NCI-H1048 (cell line): ENCODE measurements at places on chromosomes 1 and 21.

DNA sequence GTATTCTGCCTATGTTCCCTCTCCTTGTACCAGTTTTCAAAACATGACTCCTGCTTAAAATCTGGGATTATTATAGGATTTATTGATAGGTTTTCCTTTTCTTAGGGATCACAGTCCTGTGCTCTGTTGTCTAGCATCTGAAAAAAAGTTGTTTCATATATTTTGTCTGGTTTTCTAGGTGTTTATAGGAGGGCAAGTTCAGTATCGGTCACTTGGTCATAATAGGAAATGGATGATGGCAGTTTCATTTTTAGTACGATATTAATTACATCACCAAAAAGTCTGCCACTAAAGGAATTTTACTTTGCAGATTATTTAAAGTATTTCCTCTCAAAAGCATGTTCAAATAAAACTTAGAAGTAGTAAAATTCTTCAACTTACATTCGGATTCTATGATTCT lies 94.4 kb downstream of the RASAL2 start:
- no peak for DNase-seq

DNA sequence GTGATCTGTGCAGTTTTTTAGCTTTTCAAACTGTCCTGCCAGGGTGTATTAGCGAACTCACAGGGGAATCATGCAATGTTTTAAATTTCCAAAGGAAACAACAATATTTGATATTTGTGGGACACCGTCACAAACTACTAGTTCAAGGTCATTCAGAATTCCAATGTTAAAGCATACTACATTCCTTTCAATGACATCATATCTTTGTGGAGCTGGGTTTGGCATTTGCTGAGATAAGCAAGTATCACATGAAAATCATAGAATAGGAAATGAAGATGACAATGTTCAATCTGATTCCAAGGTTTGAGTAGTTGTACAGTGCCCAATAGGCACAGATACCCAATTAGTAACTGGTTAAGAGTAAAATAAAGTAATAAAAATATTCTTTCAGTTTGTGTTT lies 35.6 kb downstream of the NUF2 start:
- DNase-seq, result no peak

- no peak for DNase-seq
These were observed 1.2 kb downstream of the LAMC1 start for GRCh38 chr1:183024317-183025009.

GRCh38 chr1:180003026-180003695 lies 48.6 kb downstream of the CEP350 start:
- no peak for DNase-seq

DNA sequence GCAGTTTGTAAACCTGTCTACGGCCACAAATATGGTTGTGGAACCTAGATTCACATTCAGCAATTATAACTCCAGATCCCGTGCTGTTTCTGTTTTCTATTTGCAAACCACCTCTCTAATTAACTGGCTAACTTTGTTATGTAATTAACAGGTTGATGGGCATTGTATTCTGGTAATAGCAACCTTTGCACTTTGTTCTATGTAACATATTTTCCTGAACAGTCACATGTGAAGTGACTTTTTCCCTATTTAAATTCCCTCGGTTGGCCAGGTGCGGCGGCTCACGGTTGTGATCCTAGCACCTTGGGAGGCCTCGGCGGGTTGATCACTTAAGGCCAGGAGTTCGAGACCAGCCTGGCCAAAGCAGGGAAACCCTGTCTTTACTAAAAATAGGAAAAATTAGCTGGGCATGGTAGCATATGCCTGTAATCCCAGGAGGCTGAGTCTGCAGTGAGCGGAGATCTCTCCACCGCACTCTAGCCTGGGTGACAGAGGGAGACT lies 1.4 kb downstream of the ACADM start:
- DNase-seq, result no peak

DNA sequence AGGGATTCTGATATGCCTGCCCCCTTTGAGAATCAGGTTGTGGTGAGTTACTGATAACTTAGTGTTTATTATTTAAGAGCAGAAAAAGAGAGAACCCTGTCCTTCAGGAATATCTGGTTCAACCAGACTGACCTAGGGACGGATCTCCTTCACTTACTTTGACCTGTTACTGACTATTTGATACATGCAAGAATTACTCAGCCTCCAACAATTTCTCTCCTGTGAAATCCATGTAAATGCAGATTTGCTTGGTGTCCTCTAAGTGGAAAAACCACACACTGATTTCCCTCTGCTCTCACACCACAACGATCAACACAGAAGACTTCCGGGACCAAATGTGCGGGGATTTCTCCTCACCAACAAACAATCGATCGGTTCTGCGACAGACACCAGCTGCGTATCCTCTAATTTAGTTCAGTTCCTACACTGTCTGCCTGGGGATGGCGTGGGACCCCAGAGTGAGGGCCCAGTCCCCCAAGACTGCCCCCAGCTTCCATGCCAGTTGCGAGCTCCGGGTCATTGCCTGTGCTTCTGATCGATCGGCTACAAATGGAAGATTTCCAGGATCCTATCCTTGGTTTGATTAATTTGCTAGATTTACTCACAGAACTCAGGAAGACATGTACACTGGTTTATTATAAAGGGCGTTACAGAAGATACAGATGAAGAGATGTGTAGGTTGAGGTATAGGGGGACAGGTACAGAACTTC lies 51.7 kb downstream of the BACE2 start:
- no peak for DNase-seq

DNA sequence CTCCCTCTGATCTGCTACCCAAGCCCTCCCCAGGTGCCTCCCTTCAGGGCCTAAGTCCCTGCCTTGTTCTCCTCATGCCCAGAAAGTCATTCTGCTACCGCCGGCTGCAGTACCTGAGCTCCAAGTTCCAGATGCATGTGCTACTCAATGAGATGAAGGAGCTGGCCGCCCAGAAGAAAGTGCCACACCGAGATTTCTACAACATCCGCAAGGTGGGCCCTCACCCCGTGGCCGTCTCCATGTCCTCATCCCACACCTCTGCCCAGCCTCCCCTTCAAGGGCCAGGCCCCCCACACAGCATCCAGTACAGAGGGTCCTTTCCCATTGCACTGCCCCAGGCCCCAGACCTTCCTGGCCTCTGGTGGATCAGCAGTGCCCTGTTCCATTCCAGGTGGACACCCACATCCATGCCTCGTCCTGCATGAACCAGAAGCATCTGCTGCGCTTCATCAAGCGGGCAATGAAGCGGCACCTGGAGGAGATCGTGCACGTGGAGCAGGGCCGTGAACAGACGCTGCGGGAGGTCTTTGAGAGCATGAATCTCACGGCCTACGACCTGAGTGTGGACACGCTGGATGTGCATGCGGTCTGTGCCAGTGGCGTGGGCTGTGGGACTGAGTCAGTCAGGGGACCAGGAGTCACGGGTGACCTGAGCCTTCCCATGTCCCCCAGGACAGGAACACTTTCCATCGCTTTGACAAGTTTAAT lies 8.2 kb downstream of the AMPD2 start:
- DNase-seq, result no peak

GRCh38 chr1:32989160-32990050 lies 24.8 kb upstream of the RNF19B start:
- DNase-seq, result no peak

- no peak for DNase-seq
These were observed 7.1 kb upstream of the TNR start for GRCh38 chr1:175750366-175751071.

DNA sequence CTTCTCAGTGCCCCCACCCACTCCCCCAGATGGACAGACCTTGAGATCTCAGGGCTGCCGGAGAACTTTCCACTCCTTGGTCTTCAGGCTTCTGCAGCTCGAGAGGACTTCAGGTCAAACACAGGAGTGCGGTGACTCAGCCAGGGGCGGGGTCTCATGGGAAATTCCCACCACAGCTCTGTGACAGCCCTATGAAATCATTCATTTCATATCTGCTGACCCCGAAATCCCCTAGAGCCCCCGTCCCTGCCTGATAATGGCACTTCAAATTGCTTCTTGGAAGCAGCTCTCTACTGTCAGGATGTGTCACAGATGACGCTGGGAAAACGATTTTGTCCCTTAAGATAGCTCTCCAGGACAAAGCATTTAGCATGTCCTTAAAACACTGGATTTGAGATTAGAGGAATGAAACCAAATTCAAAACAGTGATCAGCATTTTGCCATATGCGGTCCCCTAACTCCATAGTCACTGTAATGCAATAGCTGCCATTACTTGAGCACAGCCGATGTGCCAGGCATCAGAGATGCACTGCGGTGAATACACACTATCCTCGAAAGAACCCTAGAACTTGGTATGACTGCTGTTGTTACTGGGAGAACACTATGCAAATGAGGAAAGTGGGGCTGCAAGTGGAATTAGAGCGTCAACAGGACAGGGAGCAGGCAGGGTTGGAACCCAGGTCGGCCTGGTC lies at the start of gene TNFRSF9:
TNFRSF9 (minus strand) TSS at position 95 of the 692 bp plus-strand sequence. CDS start 845 bp downstream, outside the sequence.
- no peak for DNase-seq

- DNase-seq, result no peak
These were observed 639.3 kb downstream of the PTPRU start for GRCh38 chr1:29875557-29876028.

GRCh38 chr1:246800756-246801155 lies 76.5 kb downstream of the SCCPDH start:
- DNase-seq, result no peak
